ENCODE measurements at places on chromosomes 3 and 15.
A peak's percentile ranks its signal among the peaks of the same experiment; 100 is the strongest.

DNA sequence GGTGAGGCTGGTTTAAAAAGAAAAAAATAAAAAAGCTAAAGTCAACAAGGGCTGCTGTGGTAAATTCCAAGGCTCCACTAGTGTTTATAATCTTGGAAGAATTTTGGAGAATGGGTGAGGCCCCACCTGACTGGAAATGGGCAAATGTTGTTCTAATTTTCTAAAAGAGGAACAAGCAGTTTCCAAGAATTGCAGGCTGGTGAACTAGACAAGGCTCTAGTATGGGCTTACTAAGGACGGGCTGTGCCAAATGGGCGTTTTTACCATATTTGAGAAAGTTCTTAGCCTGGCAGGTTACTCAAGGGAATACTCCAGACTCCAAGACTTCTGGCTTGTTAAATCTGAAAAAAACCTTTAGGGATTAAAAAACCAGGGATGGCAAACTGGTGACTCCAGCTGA is 67.0 kb upstream of the ABHD2 start:
- DNase-seq, result no peak
- peaks cover 34% of the 10 kb centered on the region for H3K4me1 ChIP-seq
- no peaks in the 10 kb centered on the region for H3K27me3 ChIP-seq
- H3K36me3 ChIP-seq, result no peaks in the 10 kb centered on the region
- H3K27ac ChIP-seq, result peak overlapping the region; percentile 21

DNA sequence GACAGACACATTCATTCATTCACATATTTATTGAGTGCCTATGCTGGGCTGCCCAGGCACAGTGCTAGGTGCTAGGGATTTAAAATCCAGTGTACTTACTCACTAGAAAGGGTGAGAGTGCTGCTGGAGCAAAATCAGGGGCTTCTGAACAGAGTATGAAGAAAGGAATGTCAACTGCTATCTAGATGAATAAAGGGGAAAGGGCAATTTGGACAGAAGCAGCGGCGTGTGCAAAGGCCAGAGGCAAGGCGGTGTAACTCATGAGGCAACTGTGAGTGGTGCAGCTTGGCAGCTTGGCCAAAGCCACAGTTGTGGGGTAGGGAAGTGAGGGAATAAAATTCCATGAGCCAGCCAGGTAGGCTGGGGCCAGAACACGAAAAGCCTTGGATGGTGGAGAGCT is 76.7 kb downstream of the RAD18 start:
- no peak overlapping the region for H3K4me3 ChIP-seq
- no peak overlapping the region for H3K27ac ChIP-seq
- H3K36me3 ChIP-seq, result no peaks in the 10 kb centered on the region
- H3K27me3 ChIP-seq, result no peaks in the 10 kb centered on the region
- peaks cover 15% of the 10 kb centered on the region for H3K4me1 ChIP-seq
- no peak for DNase-seq

- no peaks in the 10 kb centered on the region for H3K27me3 ChIP-seq
- peaks cover 9% of the 10 kb centered on the region for H3K4me1 ChIP-seq
- H3K4me3 ChIP-seq, result no peak overlapping the region
- H3K36me3 ChIP-seq, result no peaks in the 10 kb centered on the region
- no peak overlapping the region for H3K27ac ChIP-seq
Measured at GRCh38 chr3:69767571-69767970, 28.3 kb downstream of the MITF start.

DNA sequence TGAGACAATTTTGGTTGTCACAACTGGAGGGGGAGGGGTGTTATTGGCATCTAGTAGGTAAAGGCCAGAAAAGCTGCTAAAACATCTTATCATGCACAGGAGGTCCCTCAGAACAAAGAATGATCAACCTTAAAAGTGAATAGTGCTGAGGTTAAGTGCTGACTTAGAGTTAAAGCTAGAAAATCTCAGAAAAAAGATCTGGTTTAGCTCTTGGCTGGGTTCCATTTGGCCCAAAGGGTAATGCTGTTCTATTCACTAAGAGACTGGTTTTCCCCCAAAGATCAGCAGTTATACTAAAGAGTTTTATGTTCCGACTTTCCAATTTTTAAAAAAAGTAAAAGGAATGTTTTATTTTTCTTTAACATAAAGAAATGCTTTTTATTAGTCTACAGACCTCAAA is 15.6 kb downstream of the DCBLD2 start:
- H3K4me3 ChIP-seq, result no peak overlapping the region
- H3K27me3 ChIP-seq, result no peaks in the 10 kb centered on the region
- DNase-seq, result no peak

GRCh38 chr15:86040356-86041033 is 39.2 kb upstream of the AGBL1 start:
- DNase-seq, result no peak
- no peaks in the 10 kb centered on the region for H3K36me3 ChIP-seq
- no peak overlapping the region for H3K27ac ChIP-seq
- no peaks in the 10 kb centered on the region for H3K4me1 ChIP-seq

DNA sequence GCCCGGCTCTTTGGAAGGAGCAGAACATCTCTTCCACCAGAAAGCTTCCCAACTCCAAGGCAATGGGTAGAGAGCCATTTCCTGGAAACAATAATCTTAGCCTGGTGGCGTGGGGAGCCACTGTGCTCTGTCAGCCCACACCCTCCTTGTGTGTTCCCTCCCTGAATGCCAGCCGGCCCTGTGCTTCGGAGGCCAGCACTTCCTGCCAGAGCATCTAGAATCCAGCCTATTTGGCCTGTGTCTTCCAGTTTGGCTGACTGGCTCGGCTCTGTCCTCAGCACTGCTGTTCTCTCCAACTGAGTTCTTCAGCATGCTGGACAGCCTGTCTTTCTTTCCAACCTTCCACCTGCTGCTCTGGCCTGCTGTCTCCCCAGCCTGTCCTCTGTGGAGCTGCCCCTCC is 349.3 kb downstream of the MFSD1 start:
- no peak overlapping the region for H3K4me3 ChIP-seq
- no peak for DNase-seq
- no peaks in the 10 kb centered on the region for H3K27me3 ChIP-seq

- H3K36me3 ChIP-seq, result no peaks in the 10 kb centered on the region
- no peaks in the 10 kb centered on the region for H3K4me1 ChIP-seq
- H3K27me3 ChIP-seq, result no peaks in the 10 kb centered on the region
- no peak overlapping the region for H3K4me3 ChIP-seq
Measured at GRCh38 chr3:134667406-134667805, 16.6 kb upstream of the KY start.

GRCh38 chr3:188060840-188061544 is 93.0 kb upstream of the LPP start:
- no peak overlapping the region for H3K27ac ChIP-seq
- H3K4me1 ChIP-seq, result peaks cover 27% of the 10 kb centered on the region
- H3K36me3 ChIP-seq, result no peaks in the 10 kb centered on the region
- no peak overlapping the region for H3K4me3 ChIP-seq
- DNase-seq, result no peak

- H3K4me3 ChIP-seq, result no peak overlapping the region
- H3K36me3 ChIP-seq, result no peaks in the 10 kb centered on the region
- H3K27ac ChIP-seq, result no peak overlapping the region
- DNase-seq, result no peak
Measured at GRCh38 chr3:108907194-108907593, 46.5 kb downstream of the GUCA1C start.

DNA sequence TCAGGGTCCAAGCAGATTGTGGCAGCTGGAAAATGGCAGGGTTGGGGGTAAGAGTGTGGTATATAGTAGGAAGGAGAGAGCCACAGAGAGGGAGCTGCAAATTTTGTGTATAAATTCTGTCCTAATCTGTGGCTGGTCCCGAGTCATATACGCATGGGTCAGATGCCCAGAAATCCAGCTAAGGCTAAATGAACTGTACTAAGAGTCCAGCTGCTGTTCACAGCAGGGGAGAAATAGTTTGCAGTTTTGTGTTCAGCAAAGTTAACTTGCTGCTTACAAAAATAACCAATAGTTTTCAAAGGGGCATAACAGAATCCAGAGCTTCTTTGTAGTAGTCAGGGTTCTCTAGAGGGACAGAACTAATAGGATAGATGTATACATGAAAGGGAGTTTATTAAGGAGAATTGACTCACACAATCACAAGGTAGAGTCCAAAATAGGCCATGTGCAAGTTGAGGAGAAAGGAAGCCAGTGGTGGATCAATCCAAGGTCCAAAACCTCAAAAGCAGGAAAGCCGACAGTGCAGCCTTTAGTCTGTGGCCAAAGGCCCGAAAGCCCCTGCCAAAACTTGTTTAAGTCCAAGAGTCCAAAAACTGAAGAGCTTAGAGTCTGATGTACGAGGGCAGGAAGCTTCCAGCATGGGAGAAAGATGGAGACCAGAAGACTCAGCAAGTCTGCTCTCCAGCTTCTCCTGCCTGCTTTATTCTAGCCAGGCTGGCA is 146.1 kb upstream of the KBTBD8 start:
- H3K36me3 ChIP-seq, result no peaks in the 10 kb centered on the region
- H3K4me1 ChIP-seq, result no peaks in the 10 kb centered on the region
- H3K27me3 ChIP-seq, result no peaks in the 10 kb centered on the region
- H3K27ac ChIP-seq, result no peak overlapping the region

All from esophagus squamous epithelium (tissue), 5 donors.